IPS-NIHi11 (cell line): ENCODE measurements at places on chromosomes 2 and 18.

- DNase-seq = no peak
Observed at GRCh38 chr2:160303076-160303475, 103.0 kb upstream of the ITGB6 start.

GRCh38 chr18:6811816-6812215, 82.3 kb downstream of the ARHGAP28 start:
- no peak for DNase-seq

- DNase-seq = no peak
Observed at GRCh38 chr18:52009958-52010357, 330.0 kb upstream of the DCC start.

GRCh38 chr18:53665701-53666100, 558.8 kb downstream of the MBD2 start:
- DNase-seq = no peak

GRCh38 chr2:120545521-120546047, 190.1 kb upstream of the GLI2 start:
- no peak for DNase-seq
